ENCODE measurements at places on chromosomes 2 and 18. TPM values are rescaled to one million over a fixed set of nuclear protein-coding genes. Genes with fewer than 3 reads are reported as not detected.
A peak's percentile ranks its signal among the peaks of the same experiment; 100 is the strongest.

DNA sequence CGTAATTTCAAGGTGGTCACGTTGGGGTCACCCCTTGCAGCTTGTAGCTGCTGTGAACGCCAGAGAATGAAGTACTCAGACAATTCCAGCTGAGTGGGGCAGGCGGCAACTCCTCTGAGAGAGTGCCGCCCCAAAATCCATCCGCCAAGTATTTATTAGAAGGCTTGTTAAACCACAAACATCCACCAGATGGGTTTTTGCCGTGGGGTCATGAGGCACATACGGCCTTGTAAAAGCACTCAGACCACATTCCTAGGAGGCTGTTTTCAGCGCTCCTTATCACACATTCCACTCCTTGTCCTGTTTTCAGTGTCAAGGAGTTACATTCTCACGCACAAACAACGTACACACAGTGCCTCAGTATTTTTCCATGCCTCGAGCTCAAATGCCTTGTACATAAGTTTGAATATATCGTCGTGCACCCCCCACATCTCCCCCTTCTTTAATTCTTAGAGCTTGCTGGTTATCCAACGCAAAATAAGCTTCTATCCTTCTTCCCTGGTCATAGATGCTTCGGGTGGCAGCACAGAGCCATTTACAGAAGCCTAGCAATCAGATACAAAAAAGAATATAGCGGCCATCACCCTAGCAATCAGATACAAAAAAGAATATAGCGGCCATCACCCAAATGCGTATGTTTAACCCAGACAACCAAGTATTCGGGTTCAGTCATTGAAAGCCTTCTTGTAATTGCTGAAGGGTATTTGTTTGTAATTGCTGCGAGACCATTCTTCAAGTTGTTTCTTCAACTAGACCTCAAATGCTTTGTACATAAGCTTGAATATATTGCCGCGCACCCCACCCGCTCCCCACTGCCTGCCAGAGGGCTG, 7.3 kb downstream of the ALPP start:
- no peak for DNase-seq
- peaks cover 93% of the 10 kb centered on the region for H3K27me3 ChIP-seq
- no peak overlapping the region for H3K27ac ChIP-seq
- no peaks in the 10 kb centered on the region for H3K36me3 ChIP-seq

DNA sequence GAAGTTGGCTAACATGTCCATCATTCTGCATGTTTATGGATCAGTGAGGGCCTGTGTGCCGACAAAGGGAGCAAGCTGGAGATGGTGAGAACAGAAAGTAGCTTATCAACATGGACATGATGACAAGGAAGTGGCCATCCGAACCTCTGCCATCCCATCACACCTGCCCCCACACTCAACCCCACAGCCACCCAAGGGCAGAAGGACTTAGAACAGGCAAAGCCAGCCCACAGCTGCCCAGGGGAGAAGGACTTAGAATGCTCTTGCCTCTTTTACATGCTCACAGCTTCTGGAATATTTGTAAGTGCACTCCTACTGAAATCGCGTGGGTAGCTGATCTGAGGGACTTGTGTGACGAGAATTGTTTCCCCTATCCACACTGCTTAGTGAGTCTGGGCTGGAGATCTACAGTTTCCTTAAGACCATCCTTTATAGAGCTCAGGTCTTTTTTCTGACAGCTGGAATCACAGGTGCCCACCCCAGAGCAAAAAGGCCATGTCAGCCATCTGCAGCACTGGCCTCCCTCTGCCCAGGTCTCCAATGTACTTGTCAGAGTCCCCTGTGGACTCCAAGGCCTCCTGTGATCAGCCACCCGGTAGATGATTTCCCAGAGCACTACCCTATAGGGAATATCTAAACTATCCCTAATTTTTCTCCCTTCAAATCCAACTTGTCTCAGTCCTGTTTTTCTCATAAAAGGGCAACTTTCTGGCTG, 154.1 kb downstream of the SMAD7 start:
- H3K36me3 ChIP-seq: peaks cover 3% of the 10 kb centered on the region
- H3K27ac ChIP-seq: no peak overlapping the region
- H3K27me3 ChIP-seq: no peaks in the 10 kb centered on the region
- H3K4me3 ChIP-seq: no peak overlapping the region
- peak; percentile 53 for DNase-seq

DNA sequence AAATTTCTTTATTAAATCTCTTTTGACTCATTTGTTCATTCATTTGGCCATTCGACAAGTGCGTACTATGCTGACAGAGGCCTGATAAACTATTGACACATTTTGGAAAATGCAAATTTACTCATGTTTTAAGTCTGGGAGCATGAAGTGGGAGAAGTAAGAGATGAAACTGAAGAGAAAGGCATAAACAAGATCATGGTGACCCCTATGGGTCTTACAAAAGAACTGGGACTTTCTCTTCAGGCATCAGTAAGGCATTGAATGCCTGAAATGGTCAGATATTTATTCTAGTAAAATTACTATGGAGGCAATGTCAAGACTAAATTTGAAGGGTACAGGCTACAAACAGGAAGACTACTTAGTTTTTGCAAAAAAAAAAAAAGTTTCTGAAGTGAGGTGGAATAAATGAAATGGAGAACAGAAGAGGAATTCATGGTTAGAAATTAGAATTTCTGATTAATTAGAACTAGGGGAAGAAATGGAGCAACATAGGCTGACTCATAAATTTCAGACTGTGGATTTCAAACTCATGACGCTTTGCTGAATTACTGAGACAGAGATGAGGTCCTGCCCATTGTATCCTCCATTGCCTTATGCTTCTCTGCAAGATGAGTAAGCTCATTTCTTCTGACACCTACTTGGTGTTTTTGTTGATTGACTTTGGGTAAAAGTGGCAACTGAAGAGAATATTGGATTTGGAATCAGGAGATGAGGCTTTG, 32.7 kb downstream of the VSNL1 start:
- no peaks in the 10 kb centered on the region for H3K4me1 ChIP-seq
- no peaks in the 10 kb centered on the region for H3K36me3 ChIP-seq
- H3K27me3 ChIP-seq: no peaks in the 10 kb centered on the region
- H3K27ac ChIP-seq: no peak overlapping the region

DNA sequence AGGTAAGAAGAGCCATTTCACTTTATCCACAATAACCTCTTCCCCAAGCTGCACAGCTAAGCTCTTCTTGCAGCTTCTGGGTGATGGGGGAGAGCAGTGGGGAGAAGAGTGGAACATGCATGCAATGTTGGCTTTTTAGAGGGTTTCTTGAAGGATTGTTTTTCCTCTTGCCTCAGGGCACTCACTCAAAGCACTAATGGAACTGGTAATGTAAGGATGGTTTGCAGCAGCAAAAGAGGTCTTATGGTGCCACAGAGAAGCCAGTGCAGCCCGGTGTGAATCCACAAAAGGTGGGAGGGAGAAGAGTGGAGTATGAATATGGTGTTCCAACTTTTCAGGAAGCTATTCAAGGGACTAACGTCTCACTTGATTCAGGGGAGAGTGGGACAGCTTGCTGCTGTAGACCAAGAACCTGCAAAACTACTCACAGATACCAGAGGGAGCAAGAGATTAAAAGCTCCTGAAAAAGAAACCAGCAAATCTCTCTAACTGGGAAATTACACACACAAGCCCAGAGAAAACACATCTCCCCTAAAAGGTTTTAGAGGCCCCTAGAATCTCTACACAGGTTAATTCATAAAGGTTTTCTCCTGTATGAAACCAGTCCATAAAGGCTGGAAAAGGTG, 116.4 kb downstream of the CHN1 start:
- H3K4me1 ChIP-seq: no peaks in the 10 kb centered on the region
- H3K4me3 ChIP-seq: no peak overlapping the region
- no peaks in the 10 kb centered on the region for H3K27me3 ChIP-seq
- no peak overlapping the region for H3K27ac ChIP-seq
- H3K36me3 ChIP-seq: no peaks in the 10 kb centered on the region
- no peak for DNase-seq

- H3K27me3 ChIP-seq: no peaks in the 10 kb centered on the region
- no peaks in the 10 kb centered on the region for H3K4me1 ChIP-seq
- peaks cover 54% of the 10 kb centered on the region for H3K36me3 ChIP-seq
- H3K4me3 ChIP-seq: no peak overlapping the region
- H3K27ac ChIP-seq: no peak overlapping the region
Measured at GRCh38 chr2:239052798-239053665, 205.1 kb downstream of the TWIST2 start.

DNA sequence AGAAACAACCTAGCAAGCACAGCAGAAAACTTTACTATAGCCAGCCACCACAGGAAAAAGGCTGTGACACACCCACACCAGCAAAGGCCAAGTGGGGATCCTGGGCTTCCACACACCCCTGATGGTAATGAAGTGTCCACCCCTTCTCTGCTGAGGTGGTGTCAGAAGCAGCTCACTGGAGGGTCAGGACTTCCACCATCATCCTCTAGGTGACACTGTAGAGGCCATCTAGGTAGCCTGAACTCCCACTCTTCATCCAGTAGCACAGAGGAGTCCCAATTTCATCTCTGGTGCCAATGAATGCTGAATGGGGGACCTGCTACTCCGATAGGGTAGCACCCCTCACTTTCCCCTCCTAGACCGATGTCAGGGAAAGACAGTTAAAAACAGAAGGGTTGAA, 1544.4 kb downstream of the LRP1B start:
- no peaks in the 10 kb centered on the region for H3K4me1 ChIP-seq
- H3K4me3 ChIP-seq: no peak overlapping the region
- DNase-seq: no peak
- H3K27ac ChIP-seq: no peak overlapping the region
- H3K27me3 ChIP-seq: no peaks in the 10 kb centered on the region

DNA sequence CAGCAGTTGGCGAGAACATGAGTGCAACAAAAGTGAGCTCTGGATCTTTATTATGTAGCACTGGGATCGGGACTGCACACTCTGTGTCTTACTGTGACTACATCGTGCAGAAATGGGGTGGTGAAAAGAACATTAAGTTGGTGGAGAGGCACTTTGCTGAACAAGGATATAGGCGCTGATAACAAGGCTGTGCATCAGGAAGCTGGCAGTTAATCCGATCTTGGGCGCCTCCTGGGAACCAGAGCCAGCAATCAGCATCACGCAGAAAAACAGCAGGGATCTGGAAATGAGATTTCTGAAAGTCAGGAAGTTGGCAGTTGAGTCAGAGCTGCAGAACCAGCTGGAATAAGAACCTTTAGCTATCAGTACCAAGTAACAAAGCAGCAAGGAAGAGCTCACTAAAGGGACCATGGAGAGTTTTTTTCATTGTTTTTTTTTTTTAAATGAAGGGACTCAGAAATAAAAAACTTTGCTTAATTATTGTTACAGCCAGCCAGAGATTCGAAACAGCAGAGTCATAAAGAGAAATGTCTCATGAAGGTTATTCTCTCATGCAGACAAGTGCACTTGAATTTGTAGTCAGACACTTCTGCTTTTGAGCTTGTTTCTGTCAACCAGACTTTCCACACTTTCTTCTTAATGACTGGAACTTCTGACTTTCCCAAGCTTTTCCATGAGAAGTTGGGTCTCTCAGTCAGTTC, 22.8 kb upstream of the MYO3B start:
- no peak overlapping the region for H3K4me3 ChIP-seq
- H3K4me1 ChIP-seq: peaks cover 5% of the 10 kb centered on the region
- no peak for DNase-seq

DNA sequence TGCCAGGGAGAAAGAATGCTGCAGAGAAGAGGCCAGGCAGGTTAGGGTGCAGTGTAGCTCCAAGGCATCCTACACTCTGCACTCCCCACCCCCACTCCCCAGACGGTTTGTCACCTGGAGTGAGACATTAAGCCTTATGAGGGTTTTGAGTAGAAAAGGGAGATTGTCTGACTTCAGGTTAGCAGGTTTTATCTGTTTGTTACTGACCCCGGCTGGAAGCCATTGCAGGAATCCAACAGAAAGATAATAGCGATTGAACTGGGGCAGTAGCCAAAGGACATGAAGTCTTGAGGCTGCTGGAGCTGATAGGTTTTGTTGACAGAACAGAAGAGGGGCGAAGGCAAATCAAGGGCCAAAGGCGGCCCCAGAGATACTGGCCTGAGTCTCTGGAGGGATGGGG, 36.0 kb upstream of the OR6B3 start:
- no peaks in the 10 kb centered on the region for H3K36me3 ChIP-seq
- H3K4me3 ChIP-seq: no peak overlapping the region
- DNase-seq: no peak
- no peak overlapping the region for H3K27ac ChIP-seq
- H3K4me1 ChIP-seq: no peaks in the 10 kb centered on the region

- H3K27me3 ChIP-seq: no peaks in the 10 kb centered on the region
- no peak overlapping the region for H3K27ac ChIP-seq
- no peaks in the 10 kb centered on the region for H3K36me3 ChIP-seq
- no peaks in the 10 kb centered on the region for H3K4me1 ChIP-seq
Measured at GRCh38 chr2:2127467-2127866, 203.6 kb downstream of the MYT1L start.

DNA sequence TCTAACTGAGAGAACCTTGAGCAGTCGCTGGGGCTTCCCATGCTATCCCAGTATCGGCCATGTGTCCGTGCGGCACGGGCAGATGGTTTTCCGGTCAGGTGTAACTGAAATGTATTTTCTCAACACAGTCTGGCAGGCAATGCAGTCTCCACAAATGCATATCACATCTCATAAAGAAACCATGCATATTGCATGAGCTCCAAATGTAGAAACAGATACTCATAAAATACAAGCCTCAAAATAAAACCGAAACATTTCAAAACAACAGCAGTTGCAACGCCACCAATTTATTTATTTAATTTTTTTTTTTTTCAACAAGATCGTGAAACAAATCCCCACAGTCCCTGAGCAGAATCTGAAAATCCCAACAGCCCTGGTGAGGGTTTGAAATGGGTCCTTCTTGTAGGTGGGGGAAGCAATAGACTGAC, 299.4 kb downstream of the LPIN1 start:
- H3K27ac ChIP-seq: no peak overlapping the region
- DNase-seq: no peak
- no peaks in the 10 kb centered on the region for H3K4me1 ChIP-seq
- no peak overlapping the region for H3K4me3 ChIP-seq
- H3K36me3 ChIP-seq: no peaks in the 10 kb centered on the region

IL1R1 gene
- total RNA-seq: 52.1 TPM

TDRD15 gene
- not detected for total RNA-seq

SS18 gene
- total RNA-seq: 140 TPM
